Stimulated activated CD4-positive, alpha-beta T cell treated with anti-CD3 and anti-CD28 coated beads, Interleukin-4, amount 100 ng/mL, for 48 hours (primary cell): ENCODE measurements at places on chromosomes 4 and X.

GRCh38 chrX:102515975-102516941, at the start of gene TMSB15A:
Gene TMSB15A, minus strand, starts transcription at chrX:102516739.
- peak; percentile 41 for DNase-seq

GRCh38 chr4:23305026-23305425, 584.8 kb downstream of the PPARGC1A start:
- no peak for DNase-seq

DNA sequence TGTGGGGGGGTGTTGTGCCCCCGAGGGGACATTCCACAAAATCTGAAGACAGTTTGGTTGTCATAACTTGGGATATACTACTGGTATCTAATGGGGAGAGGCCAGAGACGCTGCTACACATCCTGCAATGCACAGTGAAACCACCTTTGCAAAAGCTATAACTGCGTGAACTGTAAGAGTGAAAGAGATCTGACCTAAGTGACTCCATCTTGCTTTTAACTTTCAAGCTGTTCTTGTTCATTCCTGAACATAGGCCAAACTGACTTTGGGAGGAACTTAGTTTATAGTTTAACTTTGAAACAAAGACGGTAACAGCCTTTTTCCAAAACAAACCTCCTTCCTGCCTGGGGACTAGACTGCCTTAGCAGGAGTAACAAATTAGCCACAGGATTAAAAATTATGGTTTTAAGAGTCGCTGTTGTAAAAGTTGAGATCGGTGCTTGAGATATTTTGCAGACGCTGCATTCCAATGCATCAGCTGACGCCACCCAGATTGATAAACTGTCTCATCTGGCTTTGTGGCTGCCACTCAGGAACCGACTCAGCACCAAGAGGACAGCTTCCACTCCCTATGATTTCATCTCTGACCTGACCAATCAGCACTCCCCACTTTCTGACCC, 70.9 kb downstream of the ATXN3L start:
- DNase-seq = no peak

GRCh38 chrX:17977696-17978095, 116.6 kb upstream of the RAI2 start:
- DNase-seq = no peak
